Gastrocnemius medialis (tissue), 4 donors: ENCODE measurements at places on chromosomes 5 and 9.

DNA sequence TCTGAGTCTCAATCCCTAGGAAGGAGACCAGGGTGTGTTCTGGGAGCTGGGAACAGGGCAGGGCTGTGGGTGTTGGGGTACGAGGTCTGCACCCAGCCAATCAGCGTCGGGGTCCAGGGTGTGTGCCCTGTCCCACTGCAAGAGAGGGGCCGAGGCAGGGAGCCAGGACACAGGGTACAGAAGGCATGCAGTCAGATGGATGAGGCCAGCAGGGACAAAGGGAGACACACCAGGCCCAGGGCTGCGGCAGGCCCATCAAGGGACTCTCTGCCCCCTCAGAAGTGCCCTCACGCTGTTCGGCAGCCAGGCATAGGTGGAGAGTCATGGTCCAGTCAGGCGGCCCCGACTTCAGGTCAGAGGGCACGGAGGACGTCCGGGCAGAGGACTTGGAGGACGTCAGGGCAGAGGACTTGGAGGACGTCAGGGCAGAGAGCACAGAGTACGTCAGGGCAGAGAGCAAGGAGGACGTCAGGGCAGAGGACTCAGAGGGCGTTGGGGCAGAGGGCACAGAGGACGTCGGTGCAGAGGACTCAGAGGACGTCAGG, 28.8 kb upstream of the ADAMTS2 start:
- no peaks in the 10 kb centered on the region for H3K4me1 ChIP-seq
- H3K36me3 ChIP-seq = no peaks in the 10 kb centered on the region
- H3K27ac ChIP-seq = no peak overlapping the region
- DNase-seq = no peak

- H3K36me3 ChIP-seq = no peaks in the 10 kb centered on the region
- H3K4me1 ChIP-seq = no peaks in the 10 kb centered on the region
- H3K27ac ChIP-seq = no peak overlapping the region
- no peak for DNase-seq
Measured at GRCh38 chr9:27154908-27155307, 45.9 kb downstream of the TEK start.

DNA sequence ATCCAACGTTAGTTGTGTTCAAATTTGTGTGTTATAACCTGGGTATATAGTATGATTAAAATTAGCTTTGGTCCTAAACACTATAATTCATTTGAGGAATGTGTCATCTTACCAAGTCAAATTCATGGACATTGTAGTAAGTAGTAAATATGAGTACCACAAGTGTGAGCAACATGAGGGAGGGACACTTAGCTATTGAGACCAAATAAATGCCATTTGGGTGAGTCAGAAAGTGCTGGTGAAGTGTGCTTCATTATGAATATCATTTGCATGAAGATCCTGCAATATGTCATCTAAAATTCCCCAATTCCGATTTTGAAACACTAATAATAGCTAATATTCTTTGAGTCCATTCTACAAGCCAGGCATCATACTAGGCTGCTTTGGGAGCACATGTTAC, 336.7 kb upstream of the KIF2A start:
- H3K36me3 ChIP-seq = no peaks in the 10 kb centered on the region
- DNase-seq = no peak
- no peak overlapping the region for H3K27ac ChIP-seq
- no peak overlapping the region for H3K4me3 ChIP-seq
- no peaks in the 10 kb centered on the region for H3K4me1 ChIP-seq
- H3K27me3 ChIP-seq = no peaks in the 10 kb centered on the region

- no peaks in the 10 kb centered on the region for H3K36me3 ChIP-seq
- H3K27me3 ChIP-seq = no peaks in the 10 kb centered on the region
- DNase-seq = no peak
Measured at GRCh38 chr5:96927008-96927407, 8.9 kb upstream of the LNPEP start.

DNA sequence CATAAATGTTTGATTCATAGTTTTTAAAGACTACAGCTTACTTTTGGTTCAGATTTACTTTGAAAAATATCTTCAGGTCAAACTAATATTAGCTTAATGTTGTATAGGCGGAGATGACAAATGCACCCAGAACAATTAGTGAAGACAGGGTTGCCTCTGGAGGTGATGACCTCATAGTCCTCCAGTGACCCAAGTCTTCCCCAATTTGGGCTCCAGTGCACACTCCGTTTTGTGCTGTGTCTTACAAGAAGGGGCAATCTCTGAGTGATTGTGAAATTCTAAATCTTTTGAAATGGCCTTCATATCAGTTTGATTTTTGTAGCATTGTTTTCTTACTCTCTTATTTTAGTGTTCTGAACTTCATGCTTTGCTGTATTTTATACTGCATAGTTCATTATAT, 57.6 kb downstream of the DENND4C start:
- no peaks in the 10 kb centered on the region for H3K27me3 ChIP-seq
- no peak for DNase-seq
- H3K27ac ChIP-seq = no peak overlapping the region
- peaks cover 12% of the 10 kb centered on the region for H3K36me3 ChIP-seq

DNA sequence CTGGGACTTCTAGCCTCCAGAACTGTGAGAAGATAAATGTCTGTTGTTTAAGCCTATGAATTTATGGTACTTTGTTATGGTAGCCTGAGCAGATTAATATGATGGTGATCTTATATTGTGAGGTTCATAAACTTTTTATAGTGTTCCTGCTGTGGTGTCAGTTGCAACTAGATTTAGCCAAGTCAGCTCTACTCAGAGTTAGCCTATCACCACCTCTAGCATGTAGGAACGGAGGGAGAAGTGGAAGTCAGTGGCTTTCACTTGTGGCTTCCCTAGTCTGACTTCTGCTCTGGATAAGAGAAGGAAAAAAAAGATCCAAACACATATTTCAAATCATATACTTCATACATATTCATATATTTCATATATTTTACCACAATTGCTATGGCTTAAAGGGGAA, 6.6 kb downstream of the POC5 start:
- H3K4me3 ChIP-seq = no peak overlapping the region
- H3K4me1 ChIP-seq = no peaks in the 10 kb centered on the region
- no peak for DNase-seq
- peaks cover 21% of the 10 kb centered on the region for H3K36me3 ChIP-seq
- no peaks in the 10 kb centered on the region for H3K27me3 ChIP-seq

GRCh38 chr5:116494784-116495450, 79.7 kb downstream of the SEMA6A start:
- H3K27me3 ChIP-seq = no peaks in the 10 kb centered on the region
- H3K4me3 ChIP-seq = no peak overlapping the region
- no peaks in the 10 kb centered on the region for H3K36me3 ChIP-seq
- no peak overlapping the region for H3K27ac ChIP-seq

- H3K4me1 ChIP-seq = peaks cover 18% of the 10 kb centered on the region
- no peak overlapping the region for H3K4me3 ChIP-seq
- DNase-seq = no peak
Measured at GRCh38 chr9:128062846-128063831, 4.0 kb downstream of the NAIF1 start.

DNA sequence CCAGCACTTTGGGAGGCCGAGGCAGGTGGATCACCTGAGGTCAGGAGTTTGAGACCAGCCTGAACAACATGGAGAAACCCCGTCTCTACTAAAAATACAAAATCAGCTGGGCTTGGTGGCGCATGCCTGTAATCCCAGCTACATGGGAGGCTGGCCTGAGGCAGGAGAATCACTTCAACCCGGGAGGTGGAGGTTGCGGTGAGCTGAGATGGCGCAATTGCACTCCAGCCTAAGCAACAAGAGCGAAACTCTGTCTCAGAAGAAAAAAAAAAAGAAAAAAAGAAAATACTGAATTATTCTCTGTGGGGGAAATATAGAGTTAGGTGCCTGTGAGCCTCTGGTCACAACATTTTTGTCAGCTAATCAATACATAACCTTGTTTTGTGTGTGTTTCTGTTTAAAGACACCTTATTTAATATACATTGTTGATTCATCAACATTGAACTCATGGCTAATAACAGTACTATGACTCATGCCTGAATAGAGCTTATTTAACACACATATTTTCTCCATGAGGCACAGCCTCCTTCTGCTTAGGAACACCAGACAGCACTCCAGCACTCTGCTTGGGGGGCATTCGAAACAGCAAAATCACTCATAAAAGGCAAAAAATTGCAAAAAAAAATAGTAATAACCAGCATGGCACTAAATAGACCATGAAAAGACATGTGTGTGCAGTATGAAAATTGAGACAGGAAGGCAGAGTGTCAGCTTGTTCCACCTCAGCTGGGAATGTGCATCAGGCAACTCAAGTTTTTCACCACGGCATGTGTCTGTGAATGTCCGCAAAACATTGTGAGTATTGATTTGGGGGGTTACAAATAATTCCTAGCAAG, at the start of gene IL31RA:
Gene IL31RA, plus strand, starts transcription at position 519 of the 836 bp plus-strand sequence. Its CDS starts 214 bp downstream, at position 733.
- no peaks in the 10 kb centered on the region for H3K4me1 ChIP-seq
- no peak within 1 kb of the TSS for H3K27ac ChIP-seq
- peak within 1 kb of the TSS; percentile 10 for H3K4me3 ChIP-seq

GRCh38 chr9:118177241-118177640, 473.0 kb downstream of the TLR4 start:
- no peaks in the 10 kb centered on the region for H3K36me3 ChIP-seq
- no peaks in the 10 kb centered on the region for H3K4me1 ChIP-seq
- no peak overlapping the region for H3K4me3 ChIP-seq
- no peak for DNase-seq
- no peaks in the 10 kb centered on the region for H3K27me3 ChIP-seq
- H3K27ac ChIP-seq = no peak overlapping the region

DNA sequence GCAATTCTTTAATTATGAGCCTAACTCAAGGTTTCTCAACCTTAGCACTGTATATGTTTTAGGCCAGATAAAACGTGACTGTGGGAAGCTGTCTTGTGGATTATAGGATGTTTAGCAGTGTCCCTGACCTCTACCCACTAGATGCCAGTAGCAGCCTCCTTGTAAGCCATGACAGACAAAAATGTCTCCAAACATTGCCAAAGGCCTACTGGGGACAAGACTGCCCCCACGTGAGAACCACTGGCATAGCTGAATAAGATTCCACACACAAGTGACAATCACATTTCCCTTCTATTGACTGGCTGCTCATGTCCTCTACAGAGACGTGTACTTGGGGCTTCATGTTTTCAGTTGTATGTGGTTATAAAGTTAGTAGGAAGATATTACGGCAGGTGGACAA, 55.4 kb downstream of the GOLM1 start:
- no peak overlapping the region for H3K27ac ChIP-seq
- no peaks in the 10 kb centered on the region for H3K36me3 ChIP-seq
- H3K4me1 ChIP-seq = no peaks in the 10 kb centered on the region
- H3K27me3 ChIP-seq = no peaks in the 10 kb centered on the region
- no peak overlapping the region for H3K4me3 ChIP-seq

- no peaks in the 10 kb centered on the region for H3K36me3 ChIP-seq
- no peak for DNase-seq
- no peak overlapping the region for H3K27ac ChIP-seq
- H3K27me3 ChIP-seq = no peaks in the 10 kb centered on the region
- peaks cover 9% of the 10 kb centered on the region for H3K4me1 ChIP-seq
Measured at GRCh38 chr5:56170557-56170956, 62.6 kb downstream of the ANKRD55 start.
